Stimulated activated memory B cell treated with anti-CD40 and anti-IgM and Interleukin-4, amounts not matched to agents 10 μg/mL and 1 μg/mL and 100 μg/mL, for 72 hours (primary cell): ENCODE measurements at places on chromosomes 4 and X.

DNA sequence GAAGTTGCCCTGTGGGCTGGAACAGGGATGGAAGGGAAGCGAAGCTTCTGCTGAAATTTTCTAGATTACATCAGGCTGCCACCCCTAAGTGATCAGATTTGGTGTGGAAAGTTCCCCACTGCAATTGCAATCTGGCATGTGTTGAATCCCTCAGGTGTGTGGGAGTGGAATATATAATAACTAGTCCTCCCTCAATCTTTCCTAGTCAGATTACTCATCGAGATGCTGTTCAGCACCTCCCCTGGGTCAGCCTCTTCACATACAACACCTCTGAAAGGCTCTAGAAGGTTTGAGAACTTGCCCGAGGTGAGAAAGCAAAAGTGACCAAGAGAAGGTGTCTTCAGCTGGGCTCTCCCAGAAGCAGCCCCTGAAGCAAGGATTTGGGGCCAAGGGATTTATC lies 336.8 kb downstream of the BCOR start:
- no peak for ATAC-seq

GRCh38 chrX:40094900-40095582 lies 2.7 kb downstream of the BCOR start:
- ATAC-seq: no peak

DNA sequence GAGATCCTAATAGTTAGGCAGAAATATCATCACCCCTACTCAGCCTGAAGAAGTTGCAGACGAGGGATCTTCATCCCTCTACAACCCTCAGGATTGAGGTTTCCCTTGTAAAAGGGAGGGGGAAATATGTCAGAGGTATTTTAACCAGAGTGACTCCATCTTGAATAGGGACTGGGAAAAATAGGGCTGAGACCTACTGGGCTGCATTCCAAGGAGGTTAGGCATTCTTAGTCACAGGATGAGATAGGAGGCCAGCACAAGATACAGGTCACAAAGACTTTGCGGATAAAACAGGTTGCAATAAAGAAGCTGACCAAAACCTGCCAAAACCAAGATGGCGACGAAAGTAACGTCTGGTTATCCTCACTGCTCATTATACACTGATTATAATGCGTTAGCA lies 17.5 kb downstream of the IL13RA2 start:
- no peak for ATAC-seq

- ATAC-seq: no peak
Measured at GRCh38 chr4:168124008-168124641, 31.8 kb downstream of the ANXA10 start.

GRCh38 chr4:62130637-62131036 lies 930.5 kb downstream of the ADGRL3 start:
- no peak for ATAC-seq

DNA sequence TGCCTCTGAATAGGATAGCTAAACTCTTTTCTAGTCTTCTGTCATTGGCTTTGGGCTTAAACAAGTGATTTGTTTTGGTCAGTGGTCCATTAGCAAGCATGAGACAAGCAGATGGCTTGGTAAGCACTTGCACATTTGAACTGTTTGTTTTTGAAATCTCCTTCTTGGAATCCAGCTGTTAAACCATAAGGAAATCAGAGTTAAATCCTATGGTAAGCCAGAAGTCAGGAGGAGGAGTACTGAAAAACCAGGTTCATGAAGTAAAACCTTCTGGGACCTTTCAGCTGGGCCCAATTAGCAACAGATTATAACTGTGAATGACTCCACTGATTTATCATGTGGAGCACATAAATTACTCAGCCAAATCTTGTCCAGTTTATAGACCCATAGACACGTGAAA lies 1042.5 kb upstream of the PABPC4L start:
- no peak for ATAC-seq

- no peak for ATAC-seq
Measured at GRCh38 chrX:95152810-95153209, 1478.8 kb downstream of the FAM133A start.

GRCh38 chr4:184932343-184932742 lies 85.9 kb upstream of the HELT start:
- no peak for ATAC-seq

DNA sequence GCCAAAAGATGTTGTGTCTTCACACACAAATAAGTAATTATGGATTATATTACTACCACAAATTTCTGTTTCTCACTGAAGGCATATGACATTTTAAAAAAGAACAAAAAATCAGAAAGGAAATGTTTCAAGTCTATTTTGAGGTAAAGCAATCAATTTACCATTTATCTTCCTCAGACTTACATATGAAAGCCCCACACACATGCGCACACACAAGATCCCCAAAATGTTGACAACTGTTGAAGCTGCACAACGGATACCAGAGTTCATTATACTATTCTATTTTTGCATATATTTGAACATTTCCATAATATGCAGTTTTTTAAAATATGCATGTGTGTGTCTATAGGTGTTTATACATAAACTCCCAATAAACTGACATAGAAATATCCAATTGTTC lies 2.7 kb downstream of the LRBA start:
- ATAC-seq: no peak
